Stimulated activated CD4-positive, alpha-beta T cell treated with anti-CD3 and anti-CD28 coated beads, Interleukin-12 subunit alpha, Interleukin-12 subunit beta, amount 100 ng/mL, for 24 hours (primary cell): ENCODE measurements at places on chromosomes 6 and 20.

DNA sequence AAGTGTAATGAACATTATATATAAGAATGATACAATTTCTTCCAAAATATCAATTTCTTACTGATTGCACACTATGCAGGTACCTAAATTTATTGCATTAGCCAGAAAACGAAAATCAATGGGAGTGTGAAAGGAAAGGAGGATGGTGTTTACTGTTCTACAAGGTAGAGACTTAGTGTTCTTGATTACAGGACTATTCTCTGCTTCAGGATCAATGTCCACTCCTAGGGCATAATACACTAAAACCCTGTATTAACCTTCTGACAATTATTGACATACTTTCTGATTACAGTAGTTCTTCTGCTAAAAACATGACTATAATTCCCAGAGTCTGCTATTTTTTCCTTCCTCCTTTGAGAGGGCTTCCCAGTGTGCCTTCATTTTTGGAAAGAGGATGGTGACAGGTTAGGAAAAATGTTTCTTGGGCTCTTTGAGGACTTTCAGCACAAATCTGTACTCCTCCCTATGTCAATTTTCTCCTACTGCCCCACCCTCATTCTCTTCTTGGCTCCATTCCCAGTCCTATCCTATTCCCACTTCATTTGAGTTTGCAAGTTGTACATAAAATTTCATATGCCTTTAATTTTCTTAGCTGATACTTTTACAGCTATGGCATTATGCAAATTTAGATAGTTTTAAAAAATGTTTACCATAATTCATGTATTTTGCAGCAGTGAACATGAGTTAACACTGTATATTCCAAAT lies 278.9 kb downstream of the CENPW start:
- no peak for DNase-seq

- no peak for DNase-seq
Observed at GRCh38 chr6:45791211-45792168, 224.2 kb downstream of the CLIC5 start.

DNA sequence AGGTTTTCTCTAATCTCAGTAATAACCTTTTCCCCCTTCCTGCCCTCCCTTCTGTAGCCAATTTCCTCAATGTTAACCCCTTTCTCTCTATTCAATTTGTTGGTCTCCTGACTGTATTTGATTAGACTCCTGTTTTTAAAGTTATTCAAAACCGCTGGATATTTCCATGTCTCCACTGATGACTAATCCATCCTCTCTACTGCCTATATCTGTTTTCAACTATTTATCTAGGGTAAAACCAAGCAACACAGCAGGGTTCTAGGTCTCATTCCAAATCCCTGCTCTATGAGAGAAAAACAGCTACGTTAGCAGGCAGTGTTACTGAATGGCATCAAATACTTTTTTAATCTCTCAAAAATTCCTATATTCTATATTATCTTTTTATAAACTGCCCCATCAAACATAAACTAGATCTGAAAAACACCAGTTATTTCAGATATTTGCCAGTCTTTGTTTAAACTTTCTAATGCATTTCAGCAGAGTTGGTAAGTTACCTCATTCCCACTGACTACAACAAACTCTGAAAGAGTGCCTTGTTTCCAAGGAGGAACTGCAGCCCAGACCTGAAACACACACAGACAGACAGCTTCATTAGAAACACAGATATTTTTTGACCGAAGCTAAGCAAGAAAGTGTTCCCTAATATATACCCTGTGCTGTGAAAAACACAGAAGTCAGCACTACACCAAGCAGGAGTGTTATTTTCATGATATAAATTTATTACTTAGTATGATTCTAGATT lies 8.2 kb downstream of the RTN4IP1 start:
- DNase-seq, result no peak

DNA sequence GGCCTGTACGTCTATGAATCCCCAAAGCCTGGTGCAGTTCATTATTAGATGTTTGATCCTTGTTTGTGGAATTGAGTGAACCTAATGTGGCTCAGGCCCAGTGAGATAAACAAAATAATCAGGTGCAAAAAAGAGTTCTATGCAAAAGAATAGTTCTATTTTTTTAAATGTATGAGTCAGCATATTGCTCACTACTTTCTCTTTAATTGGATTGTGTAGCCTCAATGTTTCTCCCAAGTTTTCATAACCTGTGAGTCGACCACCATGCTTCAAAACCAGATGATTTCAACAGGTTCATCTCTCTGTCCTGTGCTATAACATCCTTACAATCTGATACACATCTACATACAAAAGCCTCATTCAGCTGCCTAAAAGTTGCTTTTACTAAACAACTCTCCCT lies 116.5 kb upstream of the HDAC2 start:
- DNase-seq, result no peak

- no peak for DNase-seq
Observed at GRCh38 chr6:159838020-159838744, 38.1 kb downstream of the PNLDC1 start.

DNA sequence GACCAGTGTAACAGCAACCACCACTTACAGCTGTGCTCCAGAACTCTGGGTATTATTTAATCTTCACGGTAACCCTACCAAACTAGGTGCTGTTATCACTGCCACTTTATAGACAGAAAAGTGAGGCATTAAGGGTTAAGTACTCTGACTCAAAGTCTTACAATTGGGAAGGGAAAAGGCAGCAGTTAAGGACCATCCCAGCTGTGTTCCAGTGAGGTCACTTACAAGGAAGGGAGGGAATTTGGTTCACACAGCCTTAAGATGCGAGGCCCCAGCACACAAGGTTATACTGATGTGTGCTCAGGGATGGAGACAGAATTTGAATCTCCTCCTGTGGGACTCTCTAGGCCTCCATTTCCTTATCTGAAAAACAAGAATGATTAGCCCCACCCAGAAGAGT lies 46.7 kb downstream of the TRERF1 start:
- DNase-seq, result no peak

- DNase-seq, result no peak
Observed at GRCh38 chr6:80314531-80314930, 208.1 kb downstream of the BCKDHB start.

GRCh38 chr6:37507077-37507476 lies 7.4 kb upstream of the CCDC167 start:
- no peak for DNase-seq

DNA sequence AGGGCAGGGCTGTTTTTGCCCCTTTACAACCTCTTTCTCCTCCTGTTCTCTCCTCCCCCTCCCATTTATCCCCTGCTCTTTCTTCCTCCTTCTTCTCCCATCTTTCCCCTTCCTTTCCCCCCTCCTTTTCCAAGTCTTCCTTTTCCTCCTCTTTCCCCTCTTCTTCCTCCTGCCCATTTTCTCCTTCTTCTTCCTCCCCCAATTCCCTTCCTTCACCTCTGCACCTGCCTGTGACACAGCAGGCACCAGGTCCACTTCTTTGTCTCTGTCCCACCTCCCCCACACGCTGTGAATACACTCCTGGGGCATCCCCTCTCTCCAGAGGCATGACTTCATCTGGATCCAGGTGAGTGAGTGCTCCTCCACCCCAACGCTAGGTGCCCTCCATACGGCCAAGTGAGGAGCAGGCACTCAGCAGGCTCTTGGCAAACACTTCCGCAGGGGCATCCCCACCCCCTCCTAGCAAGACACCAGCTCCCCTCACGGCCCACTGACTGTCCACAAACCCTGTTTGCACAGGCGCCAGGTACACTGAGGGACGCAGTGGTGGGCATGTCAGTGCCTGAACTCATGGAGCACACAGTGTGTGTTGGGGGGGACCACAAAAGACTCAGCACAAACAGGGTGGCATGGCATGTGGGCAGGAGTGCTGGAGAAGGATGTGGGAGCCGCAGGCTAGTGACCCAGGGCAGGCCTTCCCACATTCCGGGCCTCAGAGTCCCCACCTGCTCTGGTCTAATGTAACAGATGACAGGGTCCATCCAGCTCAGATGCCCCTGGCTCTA lies 10.7 kb upstream of the TLDC2 start:
- no peak for DNase-seq
